ENCODE measurements at places on chromosomes 6 and 20.

DNA sequence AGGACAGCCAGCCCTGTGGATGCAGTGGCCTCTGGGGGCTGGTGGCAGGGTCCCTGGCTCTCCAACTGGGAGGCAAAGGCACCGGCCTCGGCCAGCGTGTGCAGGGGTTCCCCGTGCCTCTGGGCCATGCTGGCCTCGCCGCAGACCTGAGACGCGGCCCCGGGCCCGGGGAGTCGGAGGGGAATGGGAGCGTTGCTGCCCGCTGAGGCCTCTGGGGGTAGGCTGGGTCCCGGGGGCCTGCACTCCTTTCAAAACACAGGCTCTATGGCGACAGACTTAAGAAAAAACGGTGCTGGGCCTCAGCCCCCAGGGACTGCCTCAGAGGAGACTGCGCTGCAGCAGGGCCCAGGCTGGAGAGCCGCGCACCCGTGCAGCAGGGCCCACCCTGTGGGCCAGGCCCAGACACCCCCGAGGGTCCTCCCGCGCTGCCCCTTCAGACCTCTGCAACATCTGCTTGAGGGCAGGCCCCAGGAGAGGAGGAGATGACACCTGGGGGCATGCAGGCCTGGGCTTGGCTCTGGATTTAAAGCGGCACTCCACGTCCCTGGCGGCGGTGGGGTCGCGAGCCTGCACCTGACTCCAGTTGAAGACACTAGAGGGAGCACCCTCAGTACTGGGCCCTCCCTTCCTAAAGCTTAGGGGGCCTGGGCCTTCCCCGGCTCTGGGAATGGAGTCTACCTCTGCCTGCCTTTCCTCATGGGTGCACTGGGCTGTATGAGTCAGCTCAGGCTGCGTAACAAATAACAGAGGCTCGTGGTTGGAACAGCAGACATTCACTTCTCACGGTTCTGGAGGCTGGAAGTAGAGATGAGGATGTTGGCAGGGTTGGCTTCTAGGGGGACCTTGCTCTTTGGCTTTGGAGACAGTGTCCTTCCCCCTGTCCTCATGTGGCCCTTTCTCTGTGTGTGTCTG is 117.4 kb upstream of the RPS6KA2 start:
- no peak for DNase-seq

DNA sequence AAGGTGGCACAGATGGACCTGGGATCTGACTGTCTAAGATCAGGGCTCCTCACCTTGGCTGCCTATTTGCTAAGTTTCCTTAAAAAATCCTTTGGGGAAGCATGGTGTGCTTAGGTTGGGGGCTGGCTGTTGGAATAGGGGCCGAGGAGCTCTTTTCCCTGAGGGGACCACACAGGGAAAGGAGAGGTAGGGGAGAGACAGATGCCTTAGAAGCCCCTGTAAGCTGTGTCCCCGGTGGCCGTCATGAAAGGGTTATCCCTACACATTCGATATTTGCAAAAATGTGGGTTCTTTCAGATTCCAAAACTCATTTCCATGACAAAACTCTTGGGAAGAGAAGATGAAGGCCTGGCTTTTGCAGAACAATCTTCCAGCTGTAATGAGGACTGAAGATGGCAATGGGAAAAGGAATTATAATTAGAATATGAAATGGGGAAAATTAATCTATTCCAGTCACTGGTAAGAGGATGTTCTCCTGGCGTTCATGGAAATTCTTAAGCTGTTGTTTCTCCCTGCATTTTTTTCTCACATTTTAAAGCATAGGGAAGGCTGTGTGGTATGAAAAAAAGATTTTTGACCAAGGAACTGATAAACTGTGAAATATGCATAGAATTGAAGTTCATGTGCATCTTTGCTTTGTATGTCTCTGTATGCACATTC is 53.8 kb downstream of the TOX2 start:
- no peak for DNase-seq

- DNase-seq = no peak
Measured at GRCh38 chr6:85551264-85551663, 42.4 kb downstream of the SNX14 start.

GRCh38 chr6:32415521-32416019 is 8.6 kb upstream of the BTNL2 start:
- peak; percentile 65 for DNase-seq

GRCh38 chr6:63492476-63492875 is 79.8 kb upstream of the LOC128125822 start:
- no peak for DNase-seq

DNA sequence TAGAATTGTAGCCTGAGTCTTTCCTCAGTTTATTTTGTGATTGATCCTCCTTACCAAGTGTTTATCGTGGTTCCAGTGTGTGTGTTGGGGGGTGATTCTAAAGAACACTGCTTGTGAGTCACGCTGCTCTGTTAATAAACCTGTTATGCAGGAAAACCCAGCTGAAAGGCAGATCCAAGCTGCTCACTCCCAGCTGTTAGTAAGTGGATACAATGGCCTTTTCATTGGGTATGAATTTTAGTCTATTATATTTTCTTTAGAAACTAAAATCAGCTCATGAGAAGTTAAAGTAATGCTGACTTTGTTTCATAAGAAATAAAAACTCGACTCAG is 12.2 kb upstream of the DSTN start:
- peak; percentile 91 for DNase-seq

GRCh38 chr20:48115502-48115901 is 330.2 kb upstream of the SULF2 start:
- DNase-seq = peak; percentile 15

DNA sequence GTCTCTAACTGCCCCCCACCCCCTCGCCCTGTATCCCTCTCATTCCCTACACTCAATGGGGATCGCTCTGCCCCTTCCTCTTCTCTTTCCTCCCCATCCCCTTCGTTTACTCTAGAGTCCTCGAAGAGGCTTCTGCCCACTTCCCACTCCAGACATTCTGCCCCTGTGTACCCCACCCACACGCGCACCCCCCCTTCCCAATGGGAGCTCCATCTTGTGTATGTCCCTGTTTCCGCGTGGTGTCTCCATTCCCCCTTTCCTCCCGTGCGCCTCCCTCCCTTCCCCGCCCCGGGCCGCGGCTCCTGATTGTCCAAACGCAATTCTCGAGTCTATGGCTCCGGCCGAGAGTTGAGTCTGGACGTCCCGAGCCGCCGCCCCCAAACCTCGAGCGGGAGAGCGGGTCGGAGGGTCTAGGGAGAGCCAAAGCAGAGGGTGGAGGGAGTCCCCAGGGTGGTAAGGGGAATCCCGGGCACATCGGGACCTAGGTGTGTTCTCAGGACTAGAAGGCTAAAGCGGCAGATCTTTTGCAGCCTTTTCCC is 679 bp upstream of the RING1 start:
- DNase-seq = peak; percentile 56

DNA sequence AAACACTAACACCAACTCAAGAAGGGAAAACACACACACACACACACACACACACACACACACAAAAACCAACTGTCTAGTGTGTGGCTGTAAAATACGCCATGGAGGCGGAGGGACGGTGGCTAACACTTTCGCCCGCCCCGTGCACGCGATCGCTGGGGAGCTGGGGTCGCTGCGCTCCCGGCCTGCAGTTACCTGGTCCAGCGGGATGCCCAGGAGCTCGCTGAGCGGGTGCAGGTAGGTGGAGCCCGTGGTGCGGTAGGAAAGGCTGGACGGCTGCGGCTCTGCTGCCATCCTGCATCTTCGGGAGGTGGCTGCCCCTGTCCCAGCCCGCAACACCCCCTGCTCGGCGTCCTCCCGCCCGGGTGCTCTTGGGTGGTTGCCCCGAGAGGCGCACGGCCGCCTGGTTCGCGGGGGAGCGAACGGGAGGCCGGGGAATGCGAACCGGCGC is 303 bp downstream of the MBOAT1 start:
- peak; percentile 45 for DNase-seq

GRCh38 chr6:30465595-30466306 is 23.6 kb upstream of the HLA-E start:
- DNase-seq = no peak

DNA sequence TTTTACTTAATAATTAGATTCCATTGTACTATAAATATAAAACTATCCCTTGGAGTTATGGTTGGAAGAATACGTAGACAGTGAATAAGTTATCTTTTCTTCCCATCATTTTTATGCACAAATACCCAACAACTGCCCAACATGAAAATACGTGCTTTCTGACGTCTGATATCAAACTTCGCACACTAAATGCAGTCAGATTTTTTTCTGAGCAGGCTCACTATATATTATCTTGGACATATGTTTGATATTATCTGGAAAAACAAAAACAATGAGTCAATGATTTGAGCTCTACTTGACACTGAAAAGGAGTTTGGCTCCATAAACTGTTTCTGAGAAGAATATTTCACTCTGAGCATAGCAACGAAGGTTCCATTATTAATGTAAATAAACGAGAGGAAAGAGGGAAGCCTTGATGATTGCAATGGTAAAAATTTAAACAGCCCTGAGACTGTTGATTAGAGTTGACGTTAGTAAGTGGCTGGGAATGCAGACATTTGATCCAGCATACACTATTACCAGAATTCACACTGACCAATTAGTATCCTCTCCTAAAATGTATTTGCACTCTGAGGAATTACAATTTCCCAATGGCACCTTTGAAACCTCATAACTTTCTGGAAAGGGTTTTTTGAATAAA is 1090.0 kb downstream of the EPHA7 start:
- peak; percentile 40 for DNase-seq

DNA sequence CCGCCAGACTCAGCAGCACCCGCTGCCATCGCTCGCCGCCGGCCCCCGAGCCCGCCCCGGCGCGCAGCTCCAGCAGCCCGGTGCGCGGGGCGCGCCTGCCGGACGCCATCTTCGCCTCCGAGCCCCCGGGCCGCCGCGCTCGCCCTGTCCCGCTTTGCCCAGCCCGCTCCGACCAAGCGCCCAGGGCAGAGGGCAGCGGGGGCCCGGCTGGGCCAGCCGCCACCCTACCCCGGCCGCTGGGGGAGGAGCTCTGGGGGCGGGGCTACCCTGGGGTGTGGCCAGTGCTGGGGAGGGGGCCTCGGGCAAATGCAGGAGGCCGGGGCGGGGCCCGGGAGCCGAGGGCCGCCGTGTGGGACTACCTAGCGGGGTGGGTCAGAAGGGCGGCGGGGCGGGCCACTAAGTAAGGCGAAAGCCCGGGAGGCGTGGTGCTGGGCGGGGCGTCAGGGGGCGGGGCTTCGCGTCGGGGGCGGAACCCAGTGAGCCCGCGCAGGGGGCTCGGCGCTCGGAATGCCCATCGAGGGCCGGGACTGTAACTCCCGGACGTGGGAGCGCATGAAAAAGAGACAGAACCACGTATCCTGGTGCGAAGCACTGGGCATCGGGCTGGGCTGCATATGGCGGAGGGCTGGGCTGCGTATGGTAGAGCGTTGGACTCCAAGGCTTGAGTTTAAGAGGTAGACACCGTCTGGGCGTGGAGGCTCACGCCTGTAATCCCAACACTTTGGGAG is at the start of gene SNTA1:
SNTA1 (minus strand) TSS at position 252 of the 728 bp plus-strand sequence; CDS start at position 109, 143 bp downstream.
- peak; percentile 59 for DNase-seq

DNA sequence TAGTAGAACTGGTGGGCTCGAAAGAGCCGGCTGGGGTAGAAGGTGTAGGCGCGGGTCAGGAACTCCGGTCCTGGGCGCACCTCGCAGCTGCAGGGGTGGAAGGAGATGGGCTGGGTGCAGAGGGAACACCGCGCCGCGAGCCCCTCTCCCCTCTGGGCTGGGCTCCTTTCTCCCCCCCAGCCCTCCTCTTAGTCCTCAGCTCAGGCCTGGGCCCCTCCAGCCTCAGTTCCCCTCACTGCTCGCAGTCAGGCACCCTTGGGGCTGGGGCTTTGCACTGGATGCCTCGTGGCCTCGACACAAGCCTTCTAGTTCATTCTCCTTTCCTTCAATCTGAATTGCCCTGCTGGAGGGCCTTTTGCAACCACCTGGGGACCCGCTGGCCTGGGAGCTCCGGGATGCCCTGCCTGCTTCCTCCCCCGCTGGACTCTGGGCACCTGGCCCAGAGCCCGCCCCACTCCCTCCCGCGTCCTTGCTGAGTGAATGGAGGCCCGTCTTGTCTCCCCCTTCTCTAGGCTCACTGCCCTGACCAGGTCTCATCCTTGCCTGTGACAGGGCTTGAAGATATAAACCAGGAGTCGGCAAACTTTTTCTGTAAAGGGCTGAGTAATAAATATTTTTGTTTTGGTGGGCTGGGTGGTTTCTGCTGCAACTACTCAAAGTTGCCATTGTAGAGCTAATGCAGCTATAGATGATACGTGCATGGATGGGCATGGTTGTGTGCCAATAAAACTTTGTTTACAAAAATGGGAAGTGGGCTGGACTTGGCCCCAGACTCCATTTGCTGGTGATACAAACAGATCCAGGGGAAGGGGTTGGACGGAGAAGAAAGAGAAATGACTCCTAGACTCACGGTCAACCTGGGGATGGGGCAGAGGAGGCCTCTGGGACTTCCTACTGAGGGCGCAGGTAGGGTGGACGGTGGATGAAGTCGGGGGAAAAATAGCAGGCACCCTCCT is 47.3 kb downstream of the APCDD1L start:
- no peak for DNase-seq

DNA sequence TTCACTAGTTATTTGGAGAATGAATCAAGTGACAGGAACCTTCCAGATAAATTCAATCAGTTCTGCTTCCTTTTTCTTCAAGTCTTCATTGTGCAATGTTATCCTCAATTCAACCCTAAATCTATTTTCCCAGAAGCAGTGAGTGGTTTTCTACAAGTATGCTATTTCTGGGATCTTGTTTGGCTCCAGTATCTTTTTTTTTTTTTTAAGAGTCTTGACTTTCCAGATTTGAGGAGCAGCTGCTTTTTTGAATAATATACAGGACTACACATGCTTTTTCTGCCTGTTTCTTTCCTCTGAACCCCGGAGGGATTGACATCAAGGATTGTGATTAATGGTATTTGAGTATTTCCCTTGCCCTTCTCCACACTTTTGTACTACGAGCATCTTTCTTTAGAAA is 339.2 kb upstream of the JAG1 start:
- peak; percentile 50 for DNase-seq

DNA sequence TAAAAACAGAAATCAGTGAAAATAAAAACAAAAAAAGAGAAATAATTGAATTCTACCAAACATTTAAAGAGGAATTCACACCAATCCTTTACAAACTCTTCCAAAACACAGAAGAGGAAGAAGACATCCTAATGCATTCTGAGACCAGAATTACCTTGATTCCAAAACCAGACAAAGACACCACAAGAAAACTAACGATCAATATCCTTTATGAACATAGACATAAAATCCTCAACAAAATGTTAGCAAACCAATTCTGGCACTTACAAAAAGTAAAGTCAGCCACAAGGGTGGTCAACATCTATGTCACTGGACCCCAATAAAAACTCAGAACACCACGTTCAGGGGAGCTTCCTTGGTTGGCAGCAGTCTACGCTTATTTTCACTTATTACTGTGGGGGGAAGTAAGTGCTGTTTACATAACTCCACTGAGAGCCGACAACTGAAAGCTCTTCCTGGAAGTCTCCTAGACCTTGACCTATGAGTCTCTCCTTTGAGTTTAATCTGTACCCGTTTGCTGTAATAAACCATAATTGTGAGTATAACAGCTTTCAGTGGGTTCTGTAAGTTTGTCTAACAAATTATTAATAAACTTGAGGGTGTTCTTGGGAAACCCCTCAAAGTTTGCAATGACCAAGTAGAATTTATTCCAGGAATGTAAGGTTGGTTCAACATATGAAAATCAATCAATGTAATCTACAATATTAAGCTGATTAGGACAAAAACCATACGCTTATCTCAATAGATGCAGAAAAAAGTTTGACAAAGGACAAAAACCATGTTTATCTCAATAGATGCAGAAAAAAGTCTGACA is 24.5 kb downstream of the GZF1 start:
- DNase-seq = no peak
